ENCODE measurements at places on chromosomes 4 and X.

DNA sequence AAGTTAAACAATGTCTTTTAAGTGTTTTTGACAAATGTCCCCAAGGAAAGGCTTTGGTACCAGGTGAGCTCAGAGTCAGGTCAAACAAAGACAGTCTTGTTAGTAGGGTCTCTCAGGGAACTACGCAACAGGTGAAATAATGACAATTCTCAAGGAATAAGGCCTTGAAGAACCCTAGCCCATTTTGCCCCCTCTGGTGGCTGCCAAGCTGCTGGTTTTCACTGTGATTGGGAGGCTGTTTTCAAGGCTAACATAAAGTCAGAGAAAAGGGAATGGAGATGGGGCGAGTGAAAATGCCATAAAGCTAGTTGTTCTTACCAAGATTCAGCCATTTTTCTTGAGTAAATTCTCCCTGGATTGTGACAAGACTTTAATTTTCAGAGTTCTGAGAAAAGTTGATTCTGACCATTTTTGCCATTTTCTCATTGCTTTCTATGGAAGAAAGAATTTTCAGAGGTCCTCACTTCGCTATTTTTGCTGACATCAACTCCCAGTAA, 58.7 kb downstream of the RWDD4 start:
- DNase-seq, result no peak

DNA sequence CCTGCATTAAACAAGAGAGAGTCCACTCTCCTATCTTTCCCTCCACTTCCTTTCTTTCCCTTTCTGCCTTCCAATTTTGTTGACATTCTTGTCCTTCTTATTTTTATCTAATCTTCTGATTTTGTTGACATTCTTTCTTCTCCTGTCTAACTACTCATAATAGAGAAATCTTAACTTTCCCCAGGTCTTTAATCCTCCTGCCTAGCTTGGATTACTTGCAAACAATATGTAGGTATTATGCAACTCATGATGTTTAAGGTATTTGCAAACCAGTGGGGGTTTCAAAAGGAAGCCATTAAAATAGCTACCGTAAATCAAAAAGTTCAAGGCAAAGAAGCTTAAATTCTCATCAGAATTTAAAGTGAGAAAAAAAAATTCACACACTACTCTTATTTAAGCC, 53.9 kb downstream of the PROM1 start:
- no peak for DNase-seq

DNA sequence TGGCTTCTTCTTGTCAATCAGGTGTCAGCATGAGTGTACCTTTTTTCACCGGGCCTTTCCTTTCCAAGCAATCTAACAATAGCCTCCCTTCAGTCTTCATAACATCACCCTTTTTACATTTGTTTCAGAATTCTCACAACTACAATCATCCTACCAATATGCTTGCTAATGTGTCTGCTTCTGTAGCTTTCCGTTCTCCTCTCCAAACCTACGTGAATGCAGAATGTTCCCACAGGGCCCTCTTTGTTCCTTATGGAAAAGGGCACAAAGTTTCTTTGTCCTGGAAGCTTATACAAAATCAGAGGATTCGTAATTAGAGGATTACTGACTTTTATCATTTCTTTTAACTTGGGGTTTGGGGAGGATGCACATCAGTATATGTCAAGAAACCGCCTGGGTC, 461.8 kb downstream of the CENPC start:
- no peak for DNase-seq

- no peak for DNase-seq
Observed at GRCh38 chr4:124883632-124884031, 171.1 kb upstream of the ANKRD50 start.

- DNase-seq, result no peak
Observed at GRCh38 chr4:76061982-76062381, 12.5 kb upstream of the ART3 start.

- no peak for DNase-seq
Observed at GRCh38 chr4:81921751-81922159, 450.0 kb upstream of the RASGEF1B start.

- DNase-seq, result no peak
Observed at GRCh38 chr4:91488946-91489345, 814.8 kb upstream of the GRID2 start.

DNA sequence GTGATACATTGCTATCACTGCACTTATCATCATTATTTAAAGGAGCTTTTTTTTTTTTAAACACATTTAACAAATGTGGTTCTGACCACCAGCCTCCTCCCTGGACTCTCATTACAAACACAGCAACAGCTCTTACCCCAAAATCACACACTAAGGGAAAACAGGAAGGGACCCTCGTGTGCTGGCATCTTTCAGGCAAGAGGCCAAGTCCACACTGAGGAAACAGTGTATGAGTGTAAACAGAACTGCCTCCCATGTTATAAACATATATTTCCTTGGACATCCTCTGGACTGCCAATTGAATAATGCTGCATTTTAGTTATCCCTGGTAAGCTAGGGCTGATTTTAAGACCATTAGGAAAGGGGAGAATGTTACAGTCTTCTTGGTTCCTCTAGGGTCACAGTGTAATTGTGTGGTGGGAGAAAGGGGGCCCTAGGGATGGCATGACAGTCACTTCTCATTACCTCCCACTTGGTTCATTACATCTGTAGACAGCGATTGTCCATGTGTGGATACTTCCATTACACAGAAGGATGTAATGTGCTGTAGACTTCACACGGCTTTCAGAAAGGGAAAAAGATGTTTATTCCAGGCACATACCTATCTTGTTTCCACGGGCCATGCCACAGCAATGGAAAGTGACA, 244.6 kb upstream of the TET2 start:
- no peak for DNase-seq
